Activated naive CD8-positive, alpha-beta T cell treated with anti-CD3 and anti-CD28 coated beads, Interleukin-2, amount 10 ng/mL, durations not matched to agents 7 days and 5 days (primary cell): ENCODE measurements at places on chromosomes 6 and 20. TPM values are rescaled to one million over a fixed set of nuclear protein-coding genes. Genes with fewer than 3 reads are reported as not detected.

SLC18B1 gene
- 8.3 TPM for total RNA-seq

IRF4 gene
- 95.1 TPM for total RNA-seq

PXDC1 gene
- total RNA-seq = 0.31 TPM

NPBWR2 gene
- not detected for total RNA-seq

KHDRBS2 gene
- not detected for total RNA-seq

GRM4 gene
- total RNA-seq = 0.44 TPM

FOXF2 gene
- not detected for total RNA-seq

WFDC2 gene
- not detected for total RNA-seq

CGA gene
- total RNA-seq = not detected

CNBD2 gene
- total RNA-seq = 5.7 TPM

HTR1E gene
- total RNA-seq = not detected

GRCh38 chr20:32526541-32526940 is 58.6 kb downstream of the NOL4L start:
- no peak for DNase-seq
- peaks cover 8% of the 10 kb centered on the region for H3K36me3 ChIP-seq
- peak overlapping the region; percentile 12 for H3K4me3 ChIP-seq
- H3K27ac ChIP-seq = peak overlapping the region; percentile 94

GRCh38 chr6:50120300-50120699 is 70.6 kb upstream of the DEFB112 start:
- H3K4me3 ChIP-seq = no peak overlapping the region
- H3K36me3 ChIP-seq = no peaks in the 10 kb centered on the region
- DNase-seq = no peak

GRCh38 chr6:113921299-113921904 is 49.5 kb downstream of the HDAC2 start:
- DNase-seq = no peak
- H3K36me3 ChIP-seq = no peaks in the 10 kb centered on the region
- peaks cover 9% of the 10 kb centered on the region for H3K4me1 ChIP-seq
- peaks cover 6% of the 10 kb centered on the region for H3K27me3 ChIP-seq

GRCh38 chr20:62332989-62333819 is 30.4 kb downstream of the ADRM1 start:
- no peaks in the 10 kb centered on the region for H3K36me3 ChIP-seq
- no peak overlapping the region for H3K27ac ChIP-seq
- H3K4me1 ChIP-seq = no peaks in the 10 kb centered on the region

GRCh38 chr6:118748311-118749062 is 97.1 kb upstream of the CEP85L start:
- peaks cover 32% of the 10 kb centered on the region for H3K4me1 ChIP-seq
- no peak for DNase-seq
- no peaks in the 10 kb centered on the region for H3K27me3 ChIP-seq

- H3K36me3 ChIP-seq = no peaks in the 10 kb centered on the region
- no peaks in the 10 kb centered on the region for H3K4me1 ChIP-seq
- H3K27me3 ChIP-seq = peaks cover 2% of the 10 kb centered on the region
- no peak overlapping the region for H3K4me3 ChIP-seq
These were observed 156.2 kb downstream of the SOX4 start for GRCh38 chr6:21749754-21750153.

- no peaks in the 10 kb centered on the region for H3K27me3 ChIP-seq
- H3K4me1 ChIP-seq = no peaks in the 10 kb centered on the region
- DNase-seq = no peak
- no peaks in the 10 kb centered on the region for H3K36me3 ChIP-seq
- H3K4me3 ChIP-seq = no peak overlapping the region
These were observed 78.4 kb downstream of the HDGFL1 start for GRCh38 chr6:22647719-22648118.

- no peaks in the 10 kb centered on the region for H3K4me1 ChIP-seq
- peaks cover 8% of the 10 kb centered on the region for H3K36me3 ChIP-seq
- H3K27ac ChIP-seq = no peak overlapping the region
- no peak for DNase-seq
- no peaks in the 10 kb centered on the region for H3K27me3 ChIP-seq
These were observed 512.0 kb downstream of the CDKAL1 start for GRCh38 chr6:21046276-21046675.

DNA sequence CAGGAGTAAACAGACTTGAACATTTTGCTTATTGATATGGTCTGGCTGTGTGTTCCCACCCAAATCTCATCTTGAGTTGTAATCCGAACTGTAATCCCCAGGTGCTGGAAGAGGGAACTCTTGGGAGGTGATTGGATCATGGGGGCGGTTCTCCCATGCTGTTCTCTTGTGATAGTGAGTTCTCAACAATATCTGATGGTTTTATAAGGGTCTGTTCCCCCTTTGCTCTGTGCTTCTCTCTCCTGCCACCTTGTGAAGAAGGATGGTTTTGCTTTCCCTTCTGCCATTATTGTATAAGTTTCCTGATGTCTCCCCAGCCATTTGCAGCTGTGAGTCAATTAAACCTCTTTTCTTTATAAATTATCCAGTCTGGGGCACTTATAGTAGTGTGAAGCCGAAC is 40.0 kb downstream of the MYLIP start:
- H3K27ac ChIP-seq = no peak overlapping the region
- peaks cover 24% of the 10 kb centered on the region for H3K4me1 ChIP-seq
- peaks cover 8% of the 10 kb centered on the region for H3K36me3 ChIP-seq
- peak overlapping the region; percentile 32 for H3K4me3 ChIP-seq

DNA sequence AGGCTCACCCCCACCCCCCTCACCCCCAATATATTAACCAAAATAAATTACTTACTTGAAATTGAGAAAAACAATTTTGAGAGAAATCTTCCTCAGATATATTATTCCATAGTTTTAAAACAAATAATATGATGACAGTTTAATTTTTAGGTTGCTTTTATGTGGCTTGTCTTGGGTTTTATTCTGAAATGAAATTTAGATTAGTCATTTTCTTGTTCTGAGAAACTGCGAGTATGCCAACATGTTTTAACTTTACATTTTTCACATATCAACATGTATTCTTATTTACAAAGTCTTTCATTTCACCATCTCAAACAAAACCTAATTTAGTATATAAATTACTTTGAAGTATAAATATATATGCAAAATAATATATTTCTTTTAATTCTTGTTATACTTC is 11.1 kb downstream of the REV3L start:
- H3K4me1 ChIP-seq = peaks cover 29% of the 10 kb centered on the region
- DNase-seq = no peak
- no peaks in the 10 kb centered on the region for H3K27me3 ChIP-seq
- H3K4me3 ChIP-seq = no peak overlapping the region
- peaks cover 19% of the 10 kb centered on the region for H3K36me3 ChIP-seq
- H3K27ac ChIP-seq = no peak overlapping the region

DNA sequence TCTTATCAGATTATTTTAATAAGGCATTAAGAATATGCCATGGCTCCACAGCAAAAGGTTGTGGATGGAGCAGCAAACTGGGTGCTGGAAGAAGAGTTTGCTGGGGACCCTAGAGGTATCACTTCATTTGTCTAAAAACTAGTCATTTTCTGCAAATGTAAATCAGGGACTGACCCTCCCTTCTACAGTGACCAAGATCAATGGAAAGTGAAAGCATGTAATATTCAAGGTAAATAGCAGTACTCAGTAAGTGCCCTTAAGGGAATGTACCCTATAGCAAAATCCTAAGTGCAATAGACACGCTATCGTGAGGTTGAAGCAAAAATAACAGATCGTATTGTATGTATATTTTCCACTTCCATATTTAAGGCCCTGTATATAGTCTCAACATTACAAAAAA is 38.7 kb downstream of the TRDN start:
- H3K4me1 ChIP-seq = no peaks in the 10 kb centered on the region
- DNase-seq = no peak
- no peak overlapping the region for H3K4me3 ChIP-seq
- no peak overlapping the region for H3K27ac ChIP-seq

GRCh38 chr20:23161968-23162696 is 76.0 kb upstream of the CD93 start:
- peaks cover 13% of the 10 kb centered on the region for H3K4me1 ChIP-seq
- peaks cover 8% of the 10 kb centered on the region for H3K27me3 ChIP-seq
- no peak overlapping the region for H3K27ac ChIP-seq
- H3K4me3 ChIP-seq = no peak overlapping the region
- DNase-seq = no peak
- H3K36me3 ChIP-seq = no peaks in the 10 kb centered on the region
